ENCODE measurements at places on chromosomes 1 and 21. TPM values are rescaled to one million over a fixed set of nuclear protein-coding genes. Genes with fewer than 3 reads are reported as not detected.

DNA sequence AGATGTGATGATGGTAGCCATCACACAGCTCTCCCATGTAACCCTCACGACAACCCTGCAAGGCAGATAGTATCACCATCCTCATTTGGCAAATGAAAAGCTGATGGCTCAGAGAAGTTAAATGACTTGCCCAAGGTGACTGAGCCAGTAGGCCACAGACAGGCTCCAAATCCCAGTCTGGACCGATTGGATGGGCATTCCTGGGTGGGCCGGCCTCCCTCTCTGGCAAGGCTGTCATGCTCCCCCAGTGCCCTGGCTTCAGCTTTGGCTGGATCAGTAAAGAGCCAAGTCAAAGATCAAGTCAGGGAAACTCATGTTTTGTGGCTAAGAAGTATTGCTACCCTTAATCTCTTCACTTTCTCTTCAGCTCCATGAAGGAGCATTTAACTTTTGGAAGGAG, 41.2 kb downstream of the CDCP2 start:
- no peak for DNase-seq
- no peak overlapping the region for H3K27ac ChIP-seq
- no peaks in the 10 kb centered on the region for H3K36me3 ChIP-seq
- no peaks in the 10 kb centered on the region for H3K4me1 ChIP-seq
- H3K4me3 ChIP-seq: no peak overlapping the region

GRCh38 chr1:200896531-200897196, 2.0 kb downstream of the INAVA start:
- no peaks in the 10 kb centered on the region for H3K36me3 ChIP-seq
- H3K27ac ChIP-seq: peak overlapping the region; percentile 45
- no peak for DNase-seq
- H3K4me1 ChIP-seq: peaks cover 26% of the 10 kb centered on the region

DNA sequence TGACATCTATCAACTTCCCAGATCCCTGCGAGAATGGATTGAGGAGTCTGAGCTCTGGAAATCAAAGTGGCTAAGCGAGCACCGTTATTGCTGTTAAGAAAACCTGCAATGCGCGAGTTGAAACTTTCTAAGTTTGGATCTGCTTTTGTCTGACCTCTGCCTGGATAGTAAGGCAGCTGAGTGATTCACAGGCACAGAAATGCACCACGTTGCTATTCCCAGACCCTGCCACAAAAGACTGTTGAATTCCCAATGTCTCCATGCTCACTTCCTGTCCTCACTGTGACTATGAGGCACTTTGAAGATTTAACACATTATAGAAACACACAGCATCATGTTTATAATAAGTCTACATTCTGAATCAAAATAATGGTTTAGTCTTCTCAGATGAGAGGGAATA, 27.1 kb upstream of the CNIH3 start:
- H3K27me3 ChIP-seq: no peaks in the 10 kb centered on the region

- no peaks in the 10 kb centered on the region for H3K36me3 ChIP-seq
- H3K4me3 ChIP-seq: no peak overlapping the region
- DNase-seq: no peak
- H3K27ac ChIP-seq: no peak overlapping the region
Observed at GRCh38 chr1:64921771-64922170, 44.6 kb downstream of the JAK1 start.

DNA sequence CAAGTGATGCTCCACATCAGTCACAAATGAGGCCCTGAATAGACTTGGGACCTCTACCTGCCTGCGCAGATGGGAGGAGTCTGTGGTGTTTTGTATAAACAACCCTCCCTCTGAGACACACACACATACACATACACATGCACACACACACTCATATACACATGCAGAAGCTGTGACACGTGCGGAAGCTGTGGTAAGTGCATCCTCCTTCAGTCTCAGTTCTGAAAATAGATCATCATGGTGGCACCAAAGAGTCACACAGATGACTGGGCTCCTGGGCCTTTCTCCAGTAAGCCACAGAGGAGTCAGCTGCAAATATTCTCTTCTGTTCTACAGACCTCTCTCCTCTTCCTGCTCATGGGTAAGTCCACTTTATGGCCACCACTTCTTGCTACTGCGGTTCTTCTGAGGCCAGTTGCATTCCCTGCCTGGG, at the start of gene LY9:
Gene LY9, plus strand, starts transcription at position 224 of the 433 bp plus-strand sequence. Its CDS starts 14 bp downstream, at position 238.
- DNase-seq: no peak
- H3K27me3 ChIP-seq: 0 out of 2 replicates have a peak, but pooled peaks cover 2% of the 10 kb centered on the region
- no peaks in the 10 kb centered on the region for H3K36me3 ChIP-seq
- no peaks in the 10 kb centered on the region for H3K4me1 ChIP-seq

GRCh38 chr1:43451157-43451591, 2.6 kb downstream of the HYI start:
- peaks cover 17% of the 10 kb centered on the region for H3K4me1 ChIP-seq
- no peak for DNase-seq
- no peak overlapping the region for H3K4me3 ChIP-seq

- no peak overlapping the region for H3K4me3 ChIP-seq
- no peak overlapping the region for H3K27ac ChIP-seq
- no peaks in the 10 kb centered on the region for H3K36me3 ChIP-seq
- peaks cover 17% of the 10 kb centered on the region for H3K27me3 ChIP-seq
Observed at GRCh38 chr1:30109853-30110252, 613.5 kb downstream of the MATN1 start.

DNA sequence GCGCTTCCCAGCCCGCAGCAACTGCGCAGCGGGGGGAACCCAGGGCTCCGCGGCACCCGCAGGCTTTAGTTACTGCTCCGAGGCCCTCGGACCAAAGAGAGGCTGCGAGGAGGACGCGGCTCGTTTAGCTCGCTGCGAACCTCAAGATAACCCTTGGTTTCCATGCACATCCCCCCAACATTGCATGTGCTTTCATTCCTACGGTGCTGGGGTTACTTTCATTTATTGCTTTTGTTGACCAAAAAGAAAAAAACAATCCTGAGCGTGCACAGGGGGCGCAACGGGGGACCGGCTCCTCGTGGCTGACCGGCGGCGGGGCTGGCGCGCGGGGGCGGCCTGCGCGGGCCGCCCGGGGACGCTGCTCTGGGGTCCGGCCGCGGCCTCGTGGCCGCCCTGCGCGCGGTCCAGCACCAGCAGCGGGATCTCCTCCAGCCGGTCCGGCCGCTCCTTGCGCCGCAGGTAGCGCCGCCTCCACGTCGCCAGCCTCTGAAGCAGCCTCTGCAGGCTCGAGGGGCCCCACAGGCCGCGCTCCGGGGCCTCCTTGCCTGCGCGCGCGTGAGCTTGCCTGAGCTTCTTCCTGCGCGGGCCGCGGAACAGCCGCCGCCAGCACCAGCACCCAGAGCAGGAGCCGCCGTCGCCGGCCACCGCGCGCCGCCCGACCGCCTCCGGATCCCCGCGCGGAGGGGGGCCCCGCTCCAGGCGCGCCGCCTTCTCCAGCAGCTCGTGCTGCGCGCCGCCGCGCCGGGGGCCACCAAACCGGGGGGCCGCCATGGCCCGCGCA, 77.4 kb downstream of the DESI2 start:
- H3K27ac ChIP-seq: no peak overlapping the region
- peaks cover 5% of the 10 kb centered on the region for H3K4me1 ChIP-seq
- no peak for DNase-seq
- H3K27me3 ChIP-seq: no peaks in the 10 kb centered on the region
- peak overlapping the region; percentile 55 for H3K4me3 ChIP-seq

DNA sequence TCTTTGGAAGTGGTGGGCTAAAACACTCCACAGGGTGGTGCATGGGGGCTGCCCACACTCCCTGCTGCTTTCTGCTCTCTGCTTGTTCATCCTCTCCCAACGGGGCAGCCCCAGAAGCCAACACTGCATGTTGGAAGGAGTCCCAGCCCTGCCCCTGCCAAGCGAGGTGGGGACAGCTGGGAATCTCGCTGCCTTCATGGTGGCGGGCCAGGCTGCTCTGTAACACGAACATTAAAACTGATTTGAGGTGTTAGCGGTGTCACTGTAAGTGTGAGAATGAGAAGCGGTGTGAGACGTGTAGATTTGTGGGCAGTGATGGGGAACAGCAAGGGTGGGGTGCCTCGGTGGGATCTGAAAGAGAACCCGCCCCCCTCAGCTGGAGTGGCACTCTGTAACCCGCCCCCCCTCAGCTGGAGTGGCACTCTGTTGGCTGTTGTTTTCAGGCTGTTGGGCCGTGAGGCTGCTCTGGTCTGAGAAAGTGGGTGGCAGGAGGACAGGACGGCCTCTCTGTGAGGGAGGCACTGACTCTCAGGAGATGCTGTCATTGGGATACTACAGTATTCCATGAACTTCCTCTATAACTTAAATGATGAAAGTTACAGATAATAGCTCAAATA, 80.9 kb downstream of the PCBP3 start:
- no peaks in the 10 kb centered on the region for H3K4me1 ChIP-seq
- H3K4me3 ChIP-seq: no peak overlapping the region
- no peaks in the 10 kb centered on the region for H3K36me3 ChIP-seq
- H3K27me3 ChIP-seq: no peaks in the 10 kb centered on the region
- no peak for DNase-seq
- no peak overlapping the region for H3K27ac ChIP-seq

DNA sequence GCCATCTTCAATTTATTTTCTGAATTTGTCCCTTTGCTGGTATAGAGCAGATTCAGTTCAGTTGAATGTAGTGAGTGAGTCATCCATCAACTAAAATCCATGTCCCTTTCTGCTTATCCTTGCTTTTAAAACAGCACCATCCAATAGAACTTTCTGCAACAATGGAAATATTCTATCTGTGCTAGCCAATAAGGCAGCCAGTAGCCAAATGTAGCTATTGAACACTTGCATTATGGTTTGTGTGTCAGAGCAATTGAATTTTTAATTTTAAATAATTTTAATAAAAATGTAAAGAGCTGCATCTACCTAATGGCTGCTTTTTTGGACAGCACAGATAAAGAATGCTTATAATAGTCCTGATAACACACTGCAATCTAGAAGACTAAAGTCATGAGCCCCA, at the start of gene GJA9:
Gene GJA9, minus strand, starts transcription at position 101 of the 400 bp plus-strand sequence. CDS start 5,489 bp downstream, outside the sequence.
- DNase-seq: no peak
- H3K27me3 ChIP-seq: no peaks in the 10 kb centered on the region
- H3K36me3 ChIP-seq: no peaks in the 10 kb centered on the region
- no peak within 1 kb of the TSS for H3K4me3 ChIP-seq
- H3K4me1 ChIP-seq: no peaks in the 10 kb centered on the region

GRCh38 chr1:109969907-109970306, 14.7 kb upstream of the AHCYL1 start:
- H3K27ac ChIP-seq: peak overlapping the region; percentile 75
- no peak overlapping the region for H3K4me3 ChIP-seq
- DNase-seq: no peak

GRCh38 chr1:53342735-53343470, 15.0 kb upstream of the LRP8 start:
- no peaks in the 10 kb centered on the region for H3K27me3 ChIP-seq
- no peak overlapping the region for H3K4me3 ChIP-seq
- no peak overlapping the region for H3K27ac ChIP-seq
- no peaks in the 10 kb centered on the region for H3K4me1 ChIP-seq
- H3K36me3 ChIP-seq: no peaks in the 10 kb centered on the region

- H3K27ac ChIP-seq: no peak overlapping the region
- no peak for DNase-seq
- H3K4me1 ChIP-seq: no peaks in the 10 kb centered on the region
- no peaks in the 10 kb centered on the region for H3K36me3 ChIP-seq
Observed at GRCh38 chr1:77349275-77349674, 67.5 kb downstream of the AK5 start.

DNA sequence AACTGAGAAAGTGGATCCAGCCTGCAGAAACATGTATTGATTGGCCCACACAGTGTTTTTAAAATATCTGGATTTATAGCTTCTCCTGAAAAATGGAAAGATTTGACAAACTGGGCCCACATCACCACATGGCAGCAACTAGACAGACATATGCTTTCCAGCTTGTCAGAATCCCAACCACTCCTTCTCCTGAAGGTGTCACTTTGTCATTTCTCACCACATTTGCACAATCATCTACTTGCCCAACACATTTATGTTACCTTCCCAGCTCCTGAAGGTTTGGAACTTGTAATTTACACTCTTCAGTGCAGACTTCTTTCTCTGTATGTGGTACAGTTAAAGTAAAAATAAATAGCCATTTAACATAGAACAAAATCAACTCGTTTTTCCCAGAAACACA, 126.1 kb upstream of the KIAA1614 start:
- no peaks in the 10 kb centered on the region for H3K27me3 ChIP-seq
- H3K4me1 ChIP-seq: no peaks in the 10 kb centered on the region
- H3K27ac ChIP-seq: no peak overlapping the region
- no peaks in the 10 kb centered on the region for H3K36me3 ChIP-seq
- no peak overlapping the region for H3K4me3 ChIP-seq

FAM131C gene
- total RNA-seq: 3.4 TPM

ZNF695 gene
- 14.7 TPM for total RNA-seq

- peaks cover 5% of the 10 kb centered on the region for H3K36me3 ChIP-seq
- no peak overlapping the region for H3K27ac ChIP-seq
- no peaks in the 10 kb centered on the region for H3K27me3 ChIP-seq
- no peak for DNase-seq
- H3K4me3 ChIP-seq: no peak overlapping the region
- H3K4me1 ChIP-seq: no peaks in the 10 kb centered on the region
Observed at GRCh38 chr1:93585059-93585966, 96.3 kb downstream of the BCAR3 start.

KIF21B gene
- 0.46 TPM for total RNA-seq

DNA sequence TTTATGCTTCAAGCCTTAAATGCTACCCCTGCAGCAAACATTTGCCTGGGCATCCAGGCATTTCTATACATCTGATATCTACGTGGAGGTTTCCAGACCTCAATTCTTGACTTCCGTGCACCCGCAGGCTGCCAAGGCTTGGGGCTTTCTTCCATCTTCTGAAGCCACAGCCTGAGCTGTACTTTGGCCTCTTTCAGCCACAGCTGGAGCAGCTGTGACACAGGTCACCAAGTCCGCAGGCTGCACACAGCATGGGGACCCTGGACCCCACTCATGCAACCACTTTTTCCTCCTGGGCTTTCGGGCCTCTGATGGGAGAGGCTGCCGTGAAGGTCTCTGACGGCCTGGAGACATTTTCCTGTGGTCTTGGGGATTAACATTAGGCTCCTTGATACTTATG, 5.4 kb upstream of the HAO2 start:
- no peaks in the 10 kb centered on the region for H3K36me3 ChIP-seq
- no peak overlapping the region for H3K27ac ChIP-seq
- H3K4me3 ChIP-seq: no peak overlapping the region
- peaks cover 6% of the 10 kb centered on the region for H3K27me3 ChIP-seq
- DNase-seq: no peak

MARK1 gene
- total RNA-seq: not detected

GRCh38 chr1:215007880-215008279, 74.7 kb upstream of the KCNK2 start:
- DNase-seq: no peak
- H3K27ac ChIP-seq: no peak overlapping the region
- H3K36me3 ChIP-seq: no peaks in the 10 kb centered on the region
- no peak overlapping the region for H3K4me3 ChIP-seq

DNA sequence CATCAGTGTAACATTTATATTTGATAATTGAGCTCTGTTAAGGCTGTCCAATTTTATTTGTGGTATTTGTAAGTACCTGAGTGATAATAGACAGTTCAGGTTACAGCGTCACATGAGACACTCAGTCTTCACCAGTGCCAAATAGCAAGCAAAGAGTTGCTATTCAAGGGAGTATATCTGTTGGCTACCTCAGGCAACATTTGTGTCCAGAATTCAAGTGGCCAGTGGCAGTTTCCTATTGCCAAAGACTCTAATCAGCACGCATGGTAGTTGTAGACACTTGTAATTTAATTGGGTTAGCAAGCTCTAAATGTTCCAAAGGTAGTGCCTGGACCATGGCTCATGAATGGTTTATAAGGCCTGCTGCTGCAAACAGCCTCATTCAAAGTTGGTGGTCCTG, 1524.3 kb upstream of the B3GALT2 start:
- H3K4me1 ChIP-seq: no peaks in the 10 kb centered on the region
- no peak for DNase-seq
- no peaks in the 10 kb centered on the region for H3K36me3 ChIP-seq
- no peaks in the 10 kb centered on the region for H3K27me3 ChIP-seq
